HTR-8/SVneo (cell line): ENCODE measurements at places on chromosomes 16 and 17.

DNA sequence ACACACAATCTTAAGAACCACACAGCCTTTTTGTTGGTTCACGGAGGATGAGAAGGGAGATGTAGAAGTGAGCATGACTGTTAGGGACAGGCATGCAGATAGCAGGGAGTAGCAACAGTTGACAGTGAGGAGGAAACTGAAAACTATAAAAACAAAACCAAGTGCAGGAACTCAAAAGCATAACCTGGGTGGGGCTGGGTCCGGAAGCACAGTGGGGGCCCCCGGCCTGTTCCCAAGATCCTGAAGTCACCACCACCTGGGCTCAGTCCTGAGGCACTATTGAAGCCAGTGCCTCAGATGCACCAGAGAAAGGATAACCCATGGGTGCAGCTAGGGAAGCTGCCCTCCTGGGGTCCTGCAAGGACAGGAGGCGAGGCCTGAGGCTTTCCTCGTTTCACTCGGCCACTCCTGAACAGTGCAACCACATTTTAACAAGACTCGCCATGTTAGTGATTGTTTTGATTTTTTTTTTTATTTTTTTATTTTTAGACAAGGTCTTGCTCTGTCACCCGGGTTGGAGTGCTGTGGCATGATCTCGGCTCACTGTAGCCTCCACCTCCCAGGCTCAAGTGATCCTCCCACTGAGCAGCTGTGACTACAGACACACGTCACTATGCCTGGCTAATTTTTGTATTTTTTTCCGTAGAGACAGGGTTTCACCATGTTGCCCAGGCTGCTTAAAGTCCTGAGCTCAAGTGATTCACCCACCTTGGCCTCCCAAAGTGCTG lies 27.7 kb upstream of the CBX4 start:
- DNase-seq = no peak

DNA sequence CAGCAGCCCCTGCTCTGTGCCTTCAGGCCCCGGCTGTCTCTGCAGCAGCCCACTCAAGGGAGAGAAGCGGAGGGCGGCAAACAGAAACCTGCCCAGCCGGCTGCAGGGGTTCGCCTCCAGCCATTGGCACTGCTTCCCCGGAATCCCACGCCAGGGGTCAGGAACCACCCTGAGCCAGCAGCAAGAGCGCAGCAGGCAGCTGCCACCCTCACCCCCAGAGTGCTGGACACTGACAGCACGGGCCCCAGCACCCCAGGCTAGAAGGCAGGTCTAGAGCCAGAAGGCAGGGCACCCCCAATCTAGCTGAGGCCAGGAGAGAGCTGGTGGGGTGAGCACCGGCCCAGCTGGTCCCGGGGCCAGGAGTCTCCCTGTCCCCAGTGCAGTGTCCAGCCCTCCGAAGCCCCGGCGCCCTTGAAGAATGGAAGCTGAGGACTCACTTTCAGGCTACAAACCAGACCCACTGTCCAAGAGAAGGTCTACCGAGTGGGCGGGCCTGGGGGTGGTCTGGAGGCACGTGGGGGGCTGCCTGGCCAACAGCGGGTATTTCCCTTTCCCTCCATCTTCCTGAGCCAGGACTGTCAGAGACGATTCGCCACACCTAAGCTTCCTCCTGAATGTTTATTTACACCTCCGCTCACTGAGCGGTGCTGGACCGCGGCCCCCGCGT lies 8.4 kb downstream of the UBALD2 start:
- no peak for DNase-seq

- no peak for DNase-seq
Observed at GRCh38 chr16:81143921-81144471, 47.8 kb upstream of the GCSH start.

DNA sequence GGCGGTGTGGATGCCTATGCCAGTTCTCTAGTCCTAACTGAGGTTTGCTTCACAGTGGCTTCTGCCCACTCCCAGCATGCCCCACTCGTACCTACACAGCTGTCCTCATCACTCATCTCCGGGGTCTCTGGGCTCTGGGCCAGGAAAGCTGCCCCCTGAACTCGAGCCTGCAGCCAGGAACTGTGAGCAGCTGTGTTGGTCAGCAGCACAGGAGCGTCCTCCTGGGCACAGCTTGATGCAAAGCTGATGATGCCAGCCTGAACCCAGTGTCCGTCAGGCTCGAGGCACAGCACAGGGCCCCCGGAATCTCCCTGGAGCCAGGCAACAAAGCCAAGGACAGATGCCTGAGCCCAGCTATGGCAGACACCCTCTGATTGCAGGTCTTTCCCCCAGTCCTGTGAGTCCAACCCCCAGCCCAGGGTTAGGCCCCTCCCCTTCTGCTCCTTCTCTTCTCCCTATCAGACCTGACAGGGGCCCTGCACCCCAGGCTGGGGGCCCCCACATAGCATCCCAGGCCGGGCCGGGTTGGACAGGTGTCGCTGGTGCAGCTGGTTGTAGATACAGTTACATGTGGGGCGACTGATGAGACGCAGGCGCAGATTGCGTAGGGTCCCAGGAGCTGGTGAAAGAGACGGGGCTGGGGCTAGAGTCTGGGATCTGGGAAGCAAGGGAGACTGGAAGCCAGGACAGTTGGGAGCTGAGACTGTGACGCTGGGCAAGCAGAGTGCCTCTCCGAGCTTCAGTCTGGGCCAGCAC lies 2.7 kb downstream of the PRSS53 start:
- DNase-seq = no peak

- peak; percentile 94 for DNase-seq
Observed at GRCh38 chr17:38579934-38580333, 25.8 kb downstream of the SRCIN1 start.
